Colonic mucosa (tissue), 4 donors: ENCODE measurements at places on chromosomes 2 and 18. TPM values are rescaled to one million over a fixed set of nuclear protein-coding genes. Genes with fewer than 3 reads are reported as not detected.

The EIF2AK3 gene
- total RNA-seq = 38.3 TPM

The INPP4A gene
- 17.9 TPM for total RNA-seq

The STARD6 gene
- not detected for total RNA-seq

- no peak for DNase-seq
These were observed 92.0 kb downstream of the HDAC4 start for GRCh38 chr2:239308661-239309397.

DNA sequence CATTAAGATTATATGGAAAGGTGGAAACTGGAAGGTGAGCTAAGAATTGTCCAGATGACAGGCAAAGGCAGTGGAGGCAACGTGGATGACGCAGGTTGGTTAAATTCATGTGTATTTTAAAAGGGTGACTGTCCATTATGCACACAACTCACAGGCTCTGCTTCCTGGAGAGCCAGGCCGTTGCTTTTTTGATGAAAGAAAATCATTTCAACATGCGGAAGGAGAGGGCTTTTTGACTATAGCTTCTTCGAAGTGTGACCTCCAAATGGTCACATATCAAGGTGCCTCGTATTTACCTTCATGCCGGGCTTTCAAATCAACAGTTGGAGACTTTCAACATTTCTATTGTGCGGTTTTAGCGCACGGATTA is 126.7 kb downstream of the MYCN start:
- no peak for DNase-seq

DNA sequence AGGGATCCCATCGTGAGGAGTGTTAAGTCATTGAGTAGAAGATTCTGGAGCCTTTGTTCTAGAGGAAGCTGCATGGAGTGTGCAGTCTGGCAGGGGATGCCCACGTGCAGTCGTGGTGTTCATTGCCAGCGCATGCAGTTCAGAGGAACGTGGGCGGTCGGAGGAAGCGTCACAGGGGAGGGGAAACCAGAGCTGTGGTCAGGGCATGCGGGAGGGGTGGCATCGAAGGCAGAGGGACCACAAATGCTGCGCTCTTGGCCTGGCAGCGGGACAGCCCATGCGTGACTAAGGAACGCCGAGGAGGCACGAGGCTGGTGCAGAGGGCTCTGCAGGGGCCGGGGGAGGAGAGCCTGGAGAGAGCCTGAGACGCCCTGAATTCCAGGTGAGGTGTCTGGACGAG is 141.1 kb downstream of the KLHL29 start:
- DNase-seq = no peak

DNA sequence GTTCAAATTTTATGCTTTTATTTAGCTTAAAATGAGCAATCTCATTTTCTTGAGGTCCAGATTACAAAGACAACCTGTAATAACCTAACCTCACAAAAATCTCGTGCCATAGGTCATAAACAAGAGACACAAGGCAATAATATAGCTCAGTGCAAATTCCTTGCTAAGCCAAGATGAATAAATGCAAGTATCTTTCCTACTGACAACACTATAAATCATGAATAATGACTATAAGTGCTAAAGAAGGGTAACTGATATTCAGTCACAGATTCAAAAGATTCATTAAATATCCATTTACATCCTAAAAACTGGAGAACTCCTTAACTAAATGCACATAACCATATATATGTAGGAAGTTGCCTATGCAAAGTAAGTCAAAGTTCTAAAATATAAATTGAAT is 1641.6 kb downstream of the LRP1B start:
- no peak for DNase-seq

GRCh38 chr2:109523121-109523520 is 90.6 kb downstream of the SEPTIN10 start:
- no peak for DNase-seq

DNA sequence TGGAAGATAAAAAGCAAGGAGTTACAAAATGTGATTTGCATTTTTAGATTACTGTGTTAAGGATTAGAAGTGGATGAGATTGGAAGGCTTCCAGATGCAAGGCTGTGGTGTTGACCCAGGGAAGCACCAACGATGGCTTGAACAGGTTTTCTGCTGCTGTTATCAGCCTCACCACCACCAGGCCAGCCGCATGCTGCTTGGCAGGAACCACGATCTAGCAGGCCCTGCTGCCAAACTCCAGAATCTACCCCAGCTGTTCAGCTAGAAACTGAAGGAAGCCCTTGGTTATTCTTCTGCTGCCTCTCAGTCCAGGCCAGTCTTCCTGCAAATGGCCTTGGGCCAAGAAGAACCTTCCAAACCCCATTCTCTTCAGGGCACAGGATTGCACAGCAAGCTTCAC is 133.9 kb downstream of the MTCL1 start:
- DNase-seq = no peak

GRCh38 chr2:187614756-187615155 is 60.5 kb upstream of the TFPI start:
- DNase-seq = no peak

- DNase-seq = no peak
These were observed 121.6 kb downstream of the SNTG2 start for GRCh38 chr2:1072250-1072649.

- DNase-seq = no peak
These were observed 212.3 kb upstream of the TRIB2 start for GRCh38 chr2:12504443-12504842.

GRCh38 chr2:129062146-129062912 is 743.7 kb upstream of the HS6ST1 start:
- DNase-seq = no peak

DNA sequence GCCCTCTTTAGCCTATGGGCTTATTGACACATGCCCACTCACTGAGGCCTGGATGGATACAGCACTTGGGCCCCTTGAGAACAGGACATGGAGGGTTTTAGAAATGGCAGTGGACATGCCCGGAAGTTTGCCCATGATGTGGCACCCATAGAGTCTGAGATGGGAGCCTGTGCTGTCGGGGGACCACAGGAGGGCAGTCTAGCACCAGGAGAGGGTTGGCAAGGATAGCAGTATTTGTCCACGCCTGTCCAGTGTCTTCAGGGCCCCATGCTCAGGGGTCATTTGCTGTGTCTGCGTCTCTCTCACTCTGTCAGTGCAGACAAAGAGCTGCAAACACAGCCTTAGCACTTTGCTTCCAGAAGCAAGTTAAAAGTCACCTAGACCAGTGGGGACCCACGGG is 48.7 kb downstream of the IL1RL2 start:
- DNase-seq = no peak

DNA sequence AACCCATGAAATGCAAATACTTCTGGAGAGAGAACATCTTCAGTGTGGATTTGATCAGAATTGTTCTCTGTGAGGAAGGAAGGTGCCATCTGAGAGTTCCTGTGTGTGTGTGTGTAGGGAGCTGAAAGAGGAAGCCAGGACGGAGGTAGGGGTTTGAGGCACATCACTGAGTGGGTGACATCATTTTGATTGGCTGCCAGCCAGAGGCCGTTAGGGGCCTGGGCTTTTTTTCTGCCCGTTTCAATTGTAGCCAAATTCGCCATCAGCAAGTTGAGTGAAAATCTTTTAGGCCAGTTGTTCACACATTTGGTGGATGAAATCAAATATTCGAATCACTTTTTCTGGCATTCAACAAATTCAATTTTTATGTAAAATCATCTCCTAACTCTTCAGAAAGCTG is 48.9 kb downstream of the TSN start:
- DNase-seq = no peak

DNA sequence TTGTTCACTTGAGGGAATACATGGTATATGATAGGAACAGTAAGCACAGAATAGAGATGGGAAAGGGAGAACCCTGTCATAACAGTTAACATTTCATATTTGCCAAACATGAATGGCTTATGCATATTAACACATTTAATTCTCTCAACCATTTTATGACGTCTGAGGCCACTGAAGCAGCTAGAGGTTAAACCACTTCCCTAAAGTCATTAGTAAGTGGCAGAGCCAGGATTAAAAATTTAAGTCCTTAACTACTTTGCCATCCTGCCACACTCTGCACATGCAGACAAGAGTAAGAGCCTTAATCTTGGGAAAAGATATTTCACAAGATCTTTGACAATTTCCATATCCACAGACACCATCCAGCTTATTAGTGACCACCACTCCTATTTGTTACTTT is 2.1 kb downstream of the LIPT1 start:
- DNase-seq = no peak

DNA sequence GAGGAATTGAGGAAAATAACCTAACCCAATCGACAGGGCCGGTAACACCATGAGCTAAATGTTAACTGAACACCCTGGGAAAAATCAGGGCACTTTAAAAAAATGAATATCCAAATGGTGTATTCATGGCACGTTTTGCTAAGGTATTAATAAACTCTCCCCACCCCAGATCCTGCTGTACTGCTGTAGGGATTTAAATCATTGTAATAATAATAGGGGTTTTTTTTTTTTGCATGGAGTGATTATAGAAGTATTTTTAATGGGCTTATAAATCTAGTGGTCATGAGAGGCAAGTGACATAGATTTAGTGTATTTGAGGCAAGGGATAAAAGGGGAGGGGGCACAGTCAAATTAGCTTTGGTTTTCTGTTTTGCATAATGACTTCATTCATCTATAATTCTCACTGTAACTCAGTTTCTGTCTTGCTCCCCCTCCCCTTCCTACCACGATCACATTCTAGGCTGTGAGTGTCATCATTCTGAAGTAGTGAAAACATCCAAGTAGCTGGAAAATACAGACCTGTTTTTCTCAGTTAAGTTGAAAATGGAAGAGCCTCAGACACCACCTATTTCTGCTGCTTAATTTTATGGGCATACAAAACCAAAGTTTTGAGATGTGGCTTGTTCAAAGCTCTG is 18.2 kb upstream of the MGAT5 start:
- no peak for DNase-seq

DNA sequence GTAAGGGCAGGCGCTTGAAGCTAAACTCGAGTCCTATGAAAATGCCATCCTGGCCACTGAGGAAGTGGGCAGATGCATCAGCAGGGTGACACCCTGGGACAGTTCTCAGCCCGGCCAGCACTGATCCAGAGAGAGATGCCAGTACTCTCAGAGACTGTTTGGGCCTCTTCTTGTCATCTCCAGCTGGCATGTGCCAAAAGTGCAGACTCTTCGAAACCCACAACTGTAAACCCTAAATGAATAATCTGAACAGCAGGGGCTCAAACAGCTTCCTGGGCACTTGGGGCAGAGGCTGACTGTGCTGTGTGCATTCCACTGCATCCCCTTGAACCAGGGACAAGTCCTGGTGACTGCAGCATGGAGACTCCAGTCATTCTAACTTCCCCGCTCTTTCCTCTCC is 204.2 kb upstream of the SMAD2 start:
- DNase-seq = no peak

DNA sequence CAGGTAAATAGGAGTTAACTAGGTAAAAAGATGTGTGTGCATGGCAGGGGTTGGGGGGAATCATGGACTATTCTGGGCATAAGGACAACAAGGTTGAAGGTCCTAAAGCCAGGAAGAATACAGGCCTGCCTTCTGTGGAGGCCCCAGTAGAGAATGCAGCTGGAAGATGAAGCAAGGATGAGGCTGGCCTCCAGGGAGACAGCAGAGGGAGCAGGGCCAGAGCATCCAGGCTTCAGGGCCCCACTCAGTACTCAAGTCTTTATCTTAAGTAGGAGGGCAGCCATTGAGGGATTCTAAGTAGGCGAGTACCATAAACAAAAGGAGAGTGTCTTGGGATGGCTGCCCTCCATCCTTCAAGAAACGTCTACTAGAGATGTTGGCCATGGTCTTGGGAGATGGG is 101.8 kb upstream of the APCDD1 start:
- no peak for DNase-seq

DNA sequence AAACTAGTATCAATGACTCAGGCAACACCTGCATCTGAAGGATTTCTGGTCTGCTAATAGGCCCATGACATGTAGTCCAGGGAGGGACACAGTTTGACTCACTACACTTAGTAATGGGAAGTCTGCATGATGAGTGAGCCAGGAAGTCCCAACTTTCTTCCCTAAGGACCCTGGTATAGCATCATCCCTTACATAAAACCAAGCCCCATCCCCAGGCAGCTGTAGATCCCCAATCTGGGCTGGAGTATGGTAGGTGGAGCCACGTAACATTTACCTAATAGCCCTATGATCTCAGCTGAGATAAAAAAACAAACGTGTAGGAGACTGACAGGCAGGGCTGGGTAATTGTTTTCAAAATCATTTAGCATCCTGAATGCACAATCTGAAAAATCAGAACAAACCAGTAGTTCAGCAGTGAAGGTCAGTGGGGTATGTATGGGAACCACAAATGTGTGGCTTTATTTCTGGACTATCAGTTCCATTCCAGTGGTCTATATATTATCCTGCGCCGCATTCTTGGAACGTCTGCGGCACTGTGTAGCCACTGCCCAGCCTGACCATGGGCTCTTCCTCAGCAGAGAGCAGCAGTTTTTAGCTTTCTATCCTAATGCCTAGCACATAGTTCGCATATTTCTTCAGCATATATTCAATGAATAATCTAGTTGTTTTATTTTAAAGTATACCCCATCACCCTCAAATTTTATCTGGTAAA is 33.5 kb downstream of the EPB41L3 start:
- DNase-seq = no peak
